ENCODE measurements at places on chromosomes 16 and 17.

DNA sequence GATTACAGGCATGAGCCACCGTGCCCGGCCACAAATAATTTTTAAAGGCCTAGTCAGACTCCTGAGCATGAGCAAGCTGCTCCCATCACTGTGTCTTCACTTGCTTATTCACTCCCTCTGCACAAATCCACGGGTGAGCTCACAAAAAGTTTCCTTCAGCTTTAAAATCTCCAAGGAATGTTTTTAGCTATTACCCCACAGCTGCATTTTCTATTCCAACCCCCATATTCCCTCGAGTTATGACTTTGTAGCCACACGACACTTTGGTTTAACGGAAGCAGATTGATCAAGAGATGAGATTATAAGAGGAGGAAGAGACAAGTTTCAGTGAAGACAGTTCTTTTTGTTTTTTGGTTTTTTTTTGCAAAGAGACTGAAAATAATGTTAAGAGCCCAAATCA is 49.1 kb upstream of the SLC25A19 start:
- DNase-seq = peak; percentile 54

GRCh38 chr16:25051406-25052150 is 36.4 kb upstream of the ARHGAP17 start:
- DNase-seq = peak; percentile 86

- peak; percentile 84 for DNase-seq
Observed at GRCh38 chr17:76546556-76547182, 6.8 kb downstream of the PRCD start.

DNA sequence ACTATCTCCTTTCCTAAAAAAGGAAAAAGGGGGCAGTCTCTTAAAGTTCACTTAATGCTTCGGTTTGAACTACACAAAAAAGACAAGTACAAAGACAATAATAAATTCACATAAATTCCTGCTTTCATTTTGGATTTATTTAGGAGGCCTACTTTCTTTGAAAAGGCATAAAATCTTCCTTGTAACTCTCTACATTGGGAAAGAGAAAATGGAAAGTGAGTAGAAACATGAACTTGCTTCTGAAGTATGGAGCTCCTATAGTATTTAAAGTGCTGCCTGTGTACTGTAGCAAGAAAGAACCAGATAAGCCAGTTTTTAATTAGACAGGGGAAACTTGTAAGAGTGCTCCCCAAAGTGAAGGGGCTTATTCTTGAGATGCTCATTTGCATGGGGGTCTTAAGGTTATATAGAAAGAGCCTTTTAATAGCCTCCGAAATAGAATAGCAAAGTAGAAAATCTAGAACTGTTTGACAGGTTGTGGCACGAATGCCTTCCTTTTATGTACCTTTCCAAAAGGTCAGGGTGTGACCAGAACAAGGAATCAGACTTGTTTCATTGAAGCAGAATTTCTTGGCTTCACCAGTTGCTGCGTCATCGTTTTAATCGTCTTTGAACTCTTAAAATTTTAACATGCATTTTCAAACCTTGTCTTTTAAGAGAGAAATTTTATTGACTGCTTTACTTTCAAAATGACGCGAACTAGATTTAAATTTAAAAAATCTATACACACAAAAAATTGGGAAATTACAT is 12.9 kb downstream of the GAN start:
- no peak for DNase-seq

DNA sequence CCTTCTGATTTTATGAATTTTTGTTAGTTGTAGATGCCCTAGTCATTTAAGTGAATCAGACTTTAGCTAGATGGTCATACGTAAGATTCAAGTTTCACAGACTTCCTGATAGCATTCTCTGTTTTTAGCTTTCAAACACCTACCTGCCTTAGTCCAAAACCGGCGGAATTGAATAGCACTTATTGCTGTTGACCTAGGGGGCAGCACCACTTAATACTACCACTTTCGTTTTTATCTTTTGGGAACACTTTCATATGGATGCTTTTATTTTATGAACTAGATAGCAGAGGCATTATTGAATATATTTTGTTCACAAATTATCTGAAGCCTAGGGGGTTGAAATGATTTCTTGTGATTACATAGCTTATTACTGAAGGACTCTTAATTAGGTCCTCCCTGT is 31.5 kb downstream of the TADA2A start:
- DNase-seq = no peak

DNA sequence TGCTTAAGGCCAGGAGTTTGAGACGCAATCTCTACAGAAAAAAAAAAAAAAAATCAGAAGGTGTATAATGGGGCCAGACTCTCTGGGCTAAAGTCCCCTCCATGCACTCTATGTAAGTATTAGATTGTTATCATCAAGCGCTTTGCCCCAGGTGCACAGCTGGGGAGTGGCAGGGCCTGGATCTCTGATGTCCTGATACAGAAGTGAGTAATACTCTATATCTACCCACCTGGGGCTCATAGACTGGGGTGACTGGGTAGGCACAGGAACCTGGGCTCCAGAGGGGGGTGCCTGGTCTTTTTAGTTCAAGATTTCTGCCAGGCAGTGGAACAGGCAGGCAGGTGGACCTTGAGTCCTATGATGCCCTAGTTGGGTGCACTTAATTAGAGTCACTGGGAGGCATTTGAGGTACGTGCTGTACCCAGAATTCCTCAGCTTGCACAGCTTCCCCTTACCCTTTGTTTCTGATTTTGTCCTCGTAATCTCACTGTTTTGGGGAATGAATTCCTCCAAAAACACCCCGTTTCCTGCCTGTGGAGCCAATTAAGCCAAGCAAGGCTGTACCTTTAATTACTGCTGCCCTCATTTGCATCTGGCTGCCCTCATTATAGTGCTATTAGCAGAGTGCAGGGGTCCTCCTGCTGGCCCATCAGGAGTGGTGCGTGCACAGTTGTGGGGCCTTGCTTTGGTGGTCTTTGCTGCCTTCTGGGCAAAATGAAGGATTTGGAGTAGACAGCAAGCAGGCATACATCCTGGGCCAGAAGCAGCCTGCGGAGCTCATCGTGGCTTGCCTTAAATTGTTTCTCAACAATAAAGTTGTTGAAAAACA is 239.0 kb downstream of the SNX29 start:
- no peak for DNase-seq

GRCh38 chr17:50682938-50683337 is 24.8 kb downstream of the ANKRD40 start:
- DNase-seq = no peak

- peak; percentile 54 for DNase-seq
Observed at GRCh38 chr16:56610609-56611111, 2.3 kb downstream of the MT2A start.

DNA sequence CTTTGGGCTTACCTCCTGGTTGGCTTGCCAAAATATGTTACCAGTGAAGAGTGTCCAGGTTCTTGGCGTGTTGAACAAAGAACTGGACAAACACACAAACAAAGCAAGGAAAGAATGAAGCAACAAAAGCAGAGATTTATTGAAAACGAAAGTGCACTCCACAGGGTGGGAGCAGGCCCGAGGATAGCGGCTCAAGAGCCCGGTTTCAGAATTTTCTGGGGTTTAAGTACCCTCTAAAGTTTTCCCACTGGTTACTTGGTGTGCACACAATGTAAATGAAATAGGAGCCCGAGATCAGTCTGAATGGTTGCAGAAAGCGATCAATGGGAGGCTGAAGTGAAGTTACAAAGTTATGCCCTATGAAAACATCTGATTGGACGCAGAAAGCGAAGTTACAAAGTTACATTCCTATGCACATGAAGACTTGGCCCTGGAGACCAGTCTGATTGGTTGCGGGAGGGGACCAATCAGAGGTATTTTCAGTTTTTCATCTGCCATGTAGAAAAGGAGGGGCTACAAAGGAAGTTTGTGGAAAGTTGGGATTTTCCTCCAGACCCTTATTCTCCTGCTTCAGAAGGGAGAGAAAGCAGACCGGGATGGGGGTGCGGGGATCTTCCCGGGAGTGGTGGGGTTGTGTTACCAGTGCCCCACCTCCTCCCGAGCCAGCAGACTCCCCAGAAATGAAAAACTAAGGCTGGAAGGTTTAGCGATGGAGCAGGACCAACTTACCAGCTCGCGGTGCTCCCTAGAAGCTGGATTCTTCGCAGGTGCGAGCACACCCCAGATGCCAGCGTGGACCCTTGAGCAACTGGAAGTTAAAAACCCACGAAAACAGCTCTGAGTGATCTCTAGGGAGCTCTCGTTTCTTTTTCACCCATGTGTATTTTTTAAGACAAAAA is at the start of gene SLFN12:
Gene SLFN12 (minus strand): TSS at position 325 of the 899 bp plus-strand sequence. CDS start 9,472 bp downstream, outside the sequence.
- peak; percentile 96 for DNase-seq

GRCh38 chr17:83170571-83171260 is 91.3 kb downstream of the METRNL start:
- DNase-seq = no peak

GRCh38 chr17:44308320-44308818 is at the start of gene RUNDC3A:
Gene RUNDC3A, plus strand, starts transcription at chr17:44308601. Its CDS starts 232 bp downstream, at chr17:44308833.
- DNase-seq = peak; percentile 68

GRCh38 chr17:4463818-4464476 is 30.2 kb downstream of the SPNS3 start:
- DNase-seq = no peak

GRCh38 chr16:525520-526180 is 1.9 kb upstream of the CAPN15 start:
- DNase-seq = peak; percentile 82

- no peak for DNase-seq
Observed at GRCh38 chr16:50474138-50474537, 74.1 kb upstream of the NKD1 start.

- no peak for DNase-seq
Observed at GRCh38 chr16:11066261-11066870, 122.0 kb downstream of the CLEC16A start.

- no peak for DNase-seq
Observed at GRCh38 chr17:73230088-73230487, 31.6 kb downstream of the CPSF4L start.

GRCh38 chr16:29852654-29853053 is 10.4 kb downstream of the CDIPT start:
- peak; percentile 86 for DNase-seq

DNA sequence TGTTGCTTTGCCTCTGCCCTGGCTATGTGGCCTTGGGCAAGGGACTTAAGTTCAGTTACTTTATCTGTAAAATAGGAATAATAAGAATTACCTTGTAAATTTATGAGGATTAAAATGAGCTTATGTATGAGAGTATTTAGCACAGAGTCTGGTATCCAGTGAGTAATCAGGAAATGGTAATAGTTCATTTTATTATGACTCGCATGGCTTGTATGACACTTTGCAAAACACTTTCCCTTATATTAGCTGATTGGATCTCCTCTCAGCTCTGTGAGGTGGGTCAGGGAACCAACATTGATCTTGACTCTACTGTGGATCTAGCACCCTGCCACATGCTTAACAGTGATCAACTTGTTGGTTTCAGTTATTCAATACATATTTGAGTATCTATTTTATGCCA is 8.3 kb upstream of the CDH3 start:
- no peak for DNase-seq

DNA sequence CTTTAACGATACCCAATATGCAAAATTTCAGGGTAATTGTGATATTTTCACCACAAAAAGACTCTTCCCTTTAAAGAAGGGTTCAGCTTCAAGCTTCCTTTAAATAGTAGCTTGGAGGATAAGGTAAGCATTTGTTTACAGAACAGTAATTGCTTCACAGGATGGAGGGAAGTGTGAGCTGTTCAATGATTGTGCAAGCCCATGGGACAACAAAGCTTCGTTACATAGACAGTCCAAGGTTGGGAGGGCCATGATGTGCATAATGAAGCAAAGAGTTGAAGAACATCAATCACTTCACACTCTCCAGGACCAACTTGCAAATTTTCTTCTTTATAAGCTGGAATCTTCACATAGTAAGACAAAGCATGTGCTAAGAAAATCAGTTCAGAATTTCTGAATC is 145.0 kb upstream of the ASIC2 start:
- DNase-seq = peak; percentile 33

DNA sequence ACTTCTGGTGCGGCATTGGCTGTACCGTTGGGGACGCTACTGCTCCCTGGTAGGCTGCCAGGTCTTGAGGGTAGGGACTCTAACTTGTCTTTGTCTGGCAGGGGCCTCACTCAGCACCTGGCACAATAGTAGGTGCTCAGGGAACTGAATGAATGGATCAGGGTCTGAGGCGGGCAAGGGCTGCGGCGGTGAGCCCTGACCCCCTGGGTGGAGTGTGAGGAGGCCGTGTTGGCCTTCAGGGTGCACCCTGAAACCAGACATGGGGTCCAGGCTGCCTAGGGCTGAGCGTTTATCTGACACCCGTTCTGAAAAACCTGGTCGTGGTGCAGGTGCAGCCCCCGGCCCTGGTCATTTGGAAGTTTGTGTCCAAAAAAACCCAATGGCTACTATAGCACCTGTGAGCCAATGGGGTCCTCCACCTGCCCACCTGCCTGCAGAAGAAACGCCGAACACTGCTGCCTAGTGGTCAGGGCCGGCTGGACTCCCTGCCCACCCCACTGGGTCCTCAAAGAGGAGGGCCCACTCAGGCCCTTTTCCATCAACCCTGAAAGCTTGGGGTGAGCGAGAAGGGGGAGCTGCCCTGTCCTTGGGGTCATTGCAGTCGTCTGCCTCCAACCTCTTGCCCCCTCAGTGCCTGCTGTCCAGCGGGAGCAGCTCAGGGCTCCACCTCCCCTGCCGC is 4.9 kb upstream of the ATP6V0C start:
- DNase-seq = no peak

Data from AG10803 (cell line).